ENCODE measurements at places on chromosomes 1 and 21.

DNA sequence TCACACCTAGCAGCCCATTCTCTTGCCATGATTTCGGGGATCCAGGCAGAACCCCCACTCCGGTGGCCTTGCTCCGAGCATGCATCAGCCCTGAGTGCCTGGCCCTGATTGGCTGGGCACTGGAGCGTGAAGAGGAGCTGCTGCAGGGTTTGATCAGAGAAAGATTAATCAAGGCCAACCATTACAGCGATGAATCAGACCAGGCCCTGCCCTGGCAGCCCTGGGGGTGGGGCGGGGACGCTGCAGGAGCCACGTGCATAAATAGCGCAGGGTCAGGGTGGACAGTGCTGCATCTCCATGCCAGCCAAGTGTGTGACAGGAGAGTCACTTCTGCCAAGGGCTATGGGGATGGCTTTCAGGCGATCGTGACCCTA lies 3.4 kb upstream of the FAM131C start:
- no peak overlapping the region for H3K27ac ChIP-seq
- no peak for DNase-seq
- no peaks in the 10 kb centered on the region for H3K27me3 ChIP-seq
- H3K36me3 ChIP-seq = no peaks in the 10 kb centered on the region
- peaks cover 19% of the 10 kb centered on the region for H3K4me1 ChIP-seq

DNA sequence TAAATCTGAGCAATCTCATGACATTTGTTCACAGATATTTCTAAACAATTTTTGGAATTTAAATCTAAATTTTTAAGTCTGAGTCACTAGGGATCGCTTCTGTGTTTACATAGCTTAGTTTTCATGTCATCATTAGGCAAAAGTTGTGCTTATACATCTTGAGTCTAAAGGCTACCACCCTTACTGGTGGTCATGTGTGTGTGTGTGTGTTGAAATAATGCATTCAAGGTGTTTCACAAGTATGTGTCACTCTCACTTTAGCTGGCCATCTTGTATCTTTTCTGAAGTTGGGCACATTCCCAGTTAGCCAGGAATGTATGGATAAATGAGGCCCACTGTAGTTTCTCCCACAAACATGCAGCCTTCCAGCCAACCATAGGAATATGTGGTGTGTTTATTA lies 1162.5 kb upstream of the PRMT6 start:
- no peak overlapping the region for H3K27ac ChIP-seq
- no peaks in the 10 kb centered on the region for H3K36me3 ChIP-seq
- H3K27me3 ChIP-seq = no peaks in the 10 kb centered on the region
- DNase-seq = no peak
- H3K4me3 ChIP-seq = no peak overlapping the region
- no peaks in the 10 kb centered on the region for H3K4me1 ChIP-seq

- no peaks in the 10 kb centered on the region for H3K36me3 ChIP-seq
- H3K4me1 ChIP-seq = no peaks in the 10 kb centered on the region
- DNase-seq = no peak
- no peak overlapping the region for H3K4me3 ChIP-seq
- no peaks in the 10 kb centered on the region for H3K27me3 ChIP-seq
- H3K27ac ChIP-seq = no peak overlapping the region
Observed at GRCh38 chr1:153271711-153272110, 12.2 kb downstream of the LORICRIN start.

DNA sequence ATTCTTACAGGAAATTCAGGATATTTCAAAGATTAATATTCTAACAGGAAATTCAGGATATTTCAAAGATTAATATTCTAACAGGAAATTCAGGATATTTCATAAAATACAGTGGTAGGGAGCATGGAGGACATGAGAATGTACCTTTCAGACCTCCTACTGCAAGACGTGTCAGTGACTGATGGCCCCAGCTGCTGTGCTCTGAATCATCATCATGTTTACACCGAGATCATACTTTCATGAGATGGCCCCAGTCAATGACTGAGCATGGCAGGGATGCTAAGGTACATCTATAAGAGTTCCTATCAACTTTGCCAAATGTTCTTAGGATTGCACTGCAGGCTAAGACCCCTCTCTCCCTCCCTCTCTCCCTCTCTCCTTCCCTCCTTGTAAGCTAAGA lies 69.0 kb downstream of the HFM1 start:
- H3K4me3 ChIP-seq = no peak overlapping the region
- no peaks in the 10 kb centered on the region for H3K36me3 ChIP-seq
- no peaks in the 10 kb centered on the region for H3K27me3 ChIP-seq
- DNase-seq = no peak

DNA sequence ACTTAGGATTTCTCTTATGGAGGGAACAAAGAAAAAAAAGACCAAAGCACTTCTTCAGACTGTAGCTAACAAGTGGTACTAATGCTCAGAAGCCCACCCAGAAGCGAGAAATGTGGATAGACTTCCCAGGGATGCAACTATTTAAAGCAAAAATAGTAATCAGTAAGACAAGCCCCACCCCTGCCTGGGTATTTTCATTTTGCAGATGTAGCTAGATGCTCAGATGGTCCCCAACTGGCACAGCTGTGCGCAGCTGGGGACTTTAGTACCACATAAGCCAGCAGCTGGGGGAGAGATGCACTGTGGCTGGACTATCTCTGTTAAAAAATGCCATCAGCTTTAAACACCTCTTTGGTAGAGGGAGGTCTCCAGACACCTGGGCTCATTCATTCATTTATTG lies 77.8 kb upstream of the SPAG17 start:
- no peaks in the 10 kb centered on the region for H3K4me1 ChIP-seq
- DNase-seq = no peak
- H3K4me3 ChIP-seq = no peak overlapping the region
- no peak overlapping the region for H3K27ac ChIP-seq
- no peaks in the 10 kb centered on the region for H3K36me3 ChIP-seq

GRCh38 chr1:35708441-35708921 lies 10.2 kb downstream of the C1orf216 start:
- DNase-seq = no peak
- H3K27me3 ChIP-seq = no peaks in the 10 kb centered on the region
- H3K4me1 ChIP-seq = peaks cover 8% of the 10 kb centered on the region
- H3K36me3 ChIP-seq = no peaks in the 10 kb centered on the region
- no peak overlapping the region for H3K27ac ChIP-seq

GRCh38 chr21:15162921-15163320 lies 98.1 kb upstream of the NRIP1 start:
- no peak overlapping the region for H3K27ac ChIP-seq
- no peak for DNase-seq
- H3K4me3 ChIP-seq = no peak overlapping the region
- no peaks in the 10 kb centered on the region for H3K36me3 ChIP-seq

All from ascending aorta (tissue), 2 donors.